ENCODE measurements at places on chromosomes 2 and 18. TPM values are rescaled to one million over a fixed set of nuclear protein-coding genes. Genes with fewer than 3 reads are reported as not detected.

MRO gene
- total RNA-seq = 0.23 TPM

CFC1 gene
- 1.2 TPM for total RNA-seq

DNAJC5G gene
- total RNA-seq = not detected

RAB6C gene
- total RNA-seq = 1.4 TPM

RNU2-63P gene
- 6.9 TPM for total RNA-seq

DPP4 gene
- 0.59 TPM for total RNA-seq

ADCYAP1 gene
- total RNA-seq = 18.5 TPM

MC4R gene
- not detected for total RNA-seq

AP1S3 gene
- 0.80 TPM for total RNA-seq

MYO1B gene
- total RNA-seq = 81.0 TPM

- H3K36me3 ChIP-seq = no peaks in the 10 kb centered on the region
- H3K27me3 ChIP-seq = peaks cover 5% of the 10 kb centered on the region
- peak overlapping the region; percentile 43 for H3K27ac ChIP-seq
- no peak overlapping the region for H3K4me3 ChIP-seq
- DNase-seq = no peak
Measured at GRCh38 chr2:207244971-207245925, 79.5 kb upstream of the KLF7 start.

DNA sequence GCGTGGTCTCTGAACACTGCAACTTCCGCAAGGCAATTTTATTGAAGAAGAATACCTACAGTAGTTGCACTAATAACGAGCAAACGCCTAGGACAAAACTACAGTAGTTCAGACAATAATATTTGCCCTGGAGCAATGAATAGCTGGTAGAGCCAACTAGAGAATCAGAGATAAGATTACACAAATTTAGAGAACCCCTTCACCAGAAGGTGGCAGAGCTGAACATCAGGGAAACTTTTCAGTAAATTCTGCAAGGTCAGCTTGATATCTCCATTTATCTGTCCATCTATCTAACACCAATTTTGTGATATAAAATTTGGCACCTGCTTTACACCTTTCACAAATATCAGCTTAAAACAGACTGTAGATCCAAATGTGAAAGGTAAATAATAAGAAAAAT, 43.8 kb downstream of the CDH19 start:
- H3K4me1 ChIP-seq = no peaks in the 10 kb centered on the region
- no peak overlapping the region for H3K27ac ChIP-seq
- DNase-seq = peak; percentile 34
- no peak overlapping the region for H3K4me3 ChIP-seq

DNA sequence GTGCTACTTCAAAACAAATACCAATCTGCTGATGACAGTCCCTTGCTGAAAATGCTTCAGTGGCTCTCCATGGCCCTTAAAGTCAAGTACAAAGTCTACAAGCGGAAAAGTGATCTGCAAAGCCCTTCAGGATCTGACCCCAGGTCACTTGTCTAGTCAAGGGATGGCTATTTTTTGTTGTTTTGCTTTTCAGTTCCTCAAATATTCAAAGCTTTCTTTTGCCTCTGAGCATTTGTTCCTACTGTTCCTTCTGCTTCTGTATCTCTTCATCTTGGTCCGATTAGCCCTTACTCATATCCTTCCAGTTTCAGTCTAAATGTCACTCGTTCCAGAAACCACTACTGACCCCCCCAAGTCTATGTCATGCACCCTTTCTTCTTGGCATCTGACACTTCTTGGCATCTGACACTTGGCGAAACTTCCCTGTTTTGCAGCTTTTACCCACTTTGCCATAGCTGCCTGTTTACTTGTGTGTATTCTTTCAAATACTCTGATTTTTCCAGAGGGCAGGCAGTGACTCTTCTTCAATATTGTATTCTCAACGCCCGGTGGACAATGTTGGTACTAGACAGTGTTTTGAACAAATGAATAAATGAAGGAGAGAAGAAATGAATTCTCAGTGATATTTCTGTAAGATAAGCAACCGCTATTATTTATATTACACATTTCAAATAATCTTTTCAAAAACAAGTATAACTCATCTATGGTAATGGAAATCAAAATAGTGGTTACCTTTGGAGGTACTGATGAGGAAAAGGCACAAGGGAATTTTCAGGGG, 175.9 kb upstream of the FN1 start:
- no peak for DNase-seq
- H3K36me3 ChIP-seq = no peaks in the 10 kb centered on the region
- no peak overlapping the region for H3K27ac ChIP-seq
- peaks cover 49% of the 10 kb centered on the region for H3K4me1 ChIP-seq

DNA sequence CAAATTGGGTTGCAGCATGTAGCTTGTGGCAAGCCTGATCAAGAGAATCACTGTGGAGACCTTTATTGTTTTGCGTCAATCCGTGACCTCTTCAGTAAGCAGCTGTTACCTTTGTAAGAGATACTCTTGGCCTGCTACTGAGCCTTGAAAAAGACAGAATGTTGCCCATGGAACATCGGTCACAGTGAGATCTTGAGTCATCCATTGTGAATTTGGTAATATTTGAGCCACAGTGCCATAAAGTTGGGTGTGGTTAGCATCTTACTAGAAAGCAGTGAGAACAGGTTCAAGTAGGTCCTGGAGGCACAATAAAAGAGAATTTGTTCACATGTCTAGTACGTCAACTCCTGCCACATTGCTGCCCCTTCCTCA, 12.7 kb upstream of the EFR3B start:
- H3K36me3 ChIP-seq = no peaks in the 10 kb centered on the region
- no peak overlapping the region for H3K27ac ChIP-seq
- no peak for DNase-seq
- H3K4me1 ChIP-seq = peaks cover 27% of the 10 kb centered on the region
- H3K4me3 ChIP-seq = no peak overlapping the region
- peaks cover 2% of the 10 kb centered on the region for H3K27me3 ChIP-seq

- no peak overlapping the region for H3K27ac ChIP-seq
- H3K4me3 ChIP-seq = no peak overlapping the region
- no peaks in the 10 kb centered on the region for H3K36me3 ChIP-seq
- DNase-seq = no peak
- peaks cover 4% of the 10 kb centered on the region for H3K27me3 ChIP-seq
Measured at GRCh38 chr2:215862351-215862771, 151.0 kb downstream of the MREG start.

GRCh38 chr18:43888598-43888997, 611.3 kb upstream of the SYT4 start:
- H3K4me1 ChIP-seq = no peaks in the 10 kb centered on the region
- H3K4me3 ChIP-seq = no peak overlapping the region
- no peaks in the 10 kb centered on the region for H3K36me3 ChIP-seq
- DNase-seq = no peak
- H3K27ac ChIP-seq = no peak overlapping the region

GRCh38 chr2:113219889-113220641, 46.3 kb downstream of the PSD4 start:
- no peak for DNase-seq
- peaks cover 25% of the 10 kb centered on the region for H3K4me1 ChIP-seq
- no peaks in the 10 kb centered on the region for H3K36me3 ChIP-seq
- no peak overlapping the region for H3K4me3 ChIP-seq

GRCh38 chr2:238987352-238987981, 139.6 kb downstream of the TWIST2 start:
- H3K27me3 ChIP-seq = no peaks in the 10 kb centered on the region
- H3K36me3 ChIP-seq = no peaks in the 10 kb centered on the region
- H3K4me1 ChIP-seq = no peaks in the 10 kb centered on the region
- H3K4me3 ChIP-seq = no peak overlapping the region
- DNase-seq = no peak
- no peak overlapping the region for H3K27ac ChIP-seq

DNA sequence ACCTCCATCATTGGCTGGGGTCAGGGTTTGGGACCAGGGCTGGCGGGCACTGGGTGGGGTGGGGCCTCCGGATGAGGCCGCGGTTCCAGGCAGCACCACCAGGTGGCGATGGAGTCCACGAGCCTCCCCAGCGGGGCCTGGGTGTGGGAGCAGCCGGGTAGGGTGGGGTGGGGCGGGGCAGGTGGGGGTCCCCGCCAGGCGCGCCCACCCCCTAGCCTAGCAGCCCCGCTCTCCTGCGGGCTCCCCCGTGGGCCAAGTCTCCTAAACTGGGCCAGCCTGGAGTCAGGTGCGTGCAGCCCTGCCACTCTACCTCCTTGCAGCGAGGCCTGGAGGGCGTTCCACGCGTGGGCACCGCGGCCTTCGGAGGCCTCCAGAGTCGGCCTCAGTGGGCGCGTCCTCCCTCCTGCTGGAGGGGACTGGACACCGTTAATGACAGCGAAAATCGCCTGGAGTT, 187.5 kb downstream of the TWIST2 start:
- no peaks in the 10 kb centered on the region for H3K4me1 ChIP-seq
- no peak overlapping the region for H3K4me3 ChIP-seq
- no peaks in the 10 kb centered on the region for H3K36me3 ChIP-seq
- H3K27me3 ChIP-seq = peaks cover 4% of the 10 kb centered on the region

DNA sequence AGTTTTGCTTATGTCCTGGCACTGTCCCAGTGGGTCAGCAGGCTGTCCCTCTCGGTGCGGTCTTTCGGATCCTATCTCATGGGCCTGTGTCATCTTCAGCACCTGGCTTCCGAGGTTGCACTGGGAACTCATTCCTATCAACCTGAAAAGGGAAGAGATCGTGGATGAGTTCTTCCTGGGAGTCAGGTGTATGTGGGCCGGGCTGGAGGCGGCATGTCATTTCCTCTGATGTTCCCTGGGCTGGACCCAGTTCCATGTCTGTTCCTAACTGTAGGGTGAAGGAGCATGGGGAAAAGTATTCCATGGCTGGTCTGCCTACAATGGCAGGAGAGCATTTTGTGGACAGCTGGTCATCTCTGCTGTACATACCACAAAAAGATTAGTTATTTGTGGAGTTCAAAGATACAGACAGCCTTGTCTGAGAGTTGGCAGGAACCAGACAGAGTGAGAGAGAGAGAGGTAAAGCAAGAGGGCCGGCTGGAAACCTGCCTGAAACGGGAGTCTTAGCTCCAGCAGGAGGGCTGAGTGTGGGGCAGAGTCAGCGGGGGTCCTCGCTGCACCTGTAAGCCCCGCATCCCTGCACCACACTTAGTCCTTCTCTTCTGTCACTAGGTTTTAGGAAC, 25.2 kb downstream of the FAM228A start:
- H3K4me1 ChIP-seq = no peaks in the 10 kb centered on the region
- H3K27ac ChIP-seq = no peak overlapping the region
- DNase-seq = no peak
- peaks cover 35% of the 10 kb centered on the region for H3K36me3 ChIP-seq
- H3K27me3 ChIP-seq = no peaks in the 10 kb centered on the region

DNA sequence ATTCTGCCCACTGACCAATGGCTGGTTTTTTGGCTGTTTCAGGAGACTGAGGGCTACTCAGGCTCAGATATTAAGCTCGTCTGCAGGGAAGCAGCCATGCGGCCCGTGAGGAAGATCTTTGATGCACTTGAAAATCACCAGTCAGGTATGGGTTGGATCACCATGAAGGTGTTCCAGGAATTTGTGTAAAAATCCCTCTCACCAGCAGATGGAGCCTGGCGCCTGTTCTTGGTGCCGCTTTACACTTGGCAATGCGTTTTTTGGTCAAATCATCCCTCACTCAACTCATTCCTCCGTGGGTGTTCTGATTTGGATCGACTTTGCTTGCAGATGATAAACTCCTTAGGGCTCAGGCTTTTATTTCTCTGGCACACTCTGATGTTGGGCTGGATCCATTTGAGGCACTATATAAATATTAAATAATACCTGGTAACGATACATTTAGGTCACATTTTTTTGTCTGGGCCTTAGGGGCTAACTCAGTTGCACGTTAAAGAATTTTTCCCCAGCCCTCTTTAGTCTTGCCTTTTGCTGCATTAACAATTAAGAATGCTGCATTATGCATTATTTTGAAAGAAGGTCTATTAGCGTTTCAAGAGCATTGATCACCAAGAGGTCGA, 50.0 kb downstream of the HDHD2 start:
- H3K36me3 ChIP-seq = no peaks in the 10 kb centered on the region
- peaks cover 18% of the 10 kb centered on the region for H3K4me1 ChIP-seq
- no peaks in the 10 kb centered on the region for H3K27me3 ChIP-seq

- H3K36me3 ChIP-seq = peaks cover 21% of the 10 kb centered on the region
- no peaks in the 10 kb centered on the region for H3K27me3 ChIP-seq
- no peak overlapping the region for H3K27ac ChIP-seq
- DNase-seq = no peak
Measured at GRCh38 chr2:8861797-8862196, 24.4 kb upstream of the KIDINS220 start.

GRCh38 chr18:74248595-74248994, 43.2 kb downstream of the CYB5A start:
- no peak for DNase-seq
- peaks cover 20% of the 10 kb centered on the region for H3K36me3 ChIP-seq
- H3K4me3 ChIP-seq = no peak overlapping the region
- peaks cover 27% of the 10 kb centered on the region for H3K4me1 ChIP-seq
- no peak overlapping the region for H3K27ac ChIP-seq

GRCh38 chr2:79901161-79901560, 388.3 kb downstream of the CTNNA2 start:
- no peak for DNase-seq
- H3K4me3 ChIP-seq = no peak overlapping the region
- H3K27me3 ChIP-seq = peaks cover 3% of the 10 kb centered on the region
- no peak overlapping the region for H3K27ac ChIP-seq
- no peaks in the 10 kb centered on the region for H3K4me1 ChIP-seq
- no peaks in the 10 kb centered on the region for H3K36me3 ChIP-seq

GRCh38 chr2:185628985-185629384, 109.6 kb upstream of the FSIP2 start:
- no peak overlapping the region for H3K4me3 ChIP-seq
- H3K4me1 ChIP-seq = no peaks in the 10 kb centered on the region
- peak; percentile 38 for DNase-seq
- H3K27ac ChIP-seq = no peak overlapping the region
- no peaks in the 10 kb centered on the region for H3K27me3 ChIP-seq

DNA sequence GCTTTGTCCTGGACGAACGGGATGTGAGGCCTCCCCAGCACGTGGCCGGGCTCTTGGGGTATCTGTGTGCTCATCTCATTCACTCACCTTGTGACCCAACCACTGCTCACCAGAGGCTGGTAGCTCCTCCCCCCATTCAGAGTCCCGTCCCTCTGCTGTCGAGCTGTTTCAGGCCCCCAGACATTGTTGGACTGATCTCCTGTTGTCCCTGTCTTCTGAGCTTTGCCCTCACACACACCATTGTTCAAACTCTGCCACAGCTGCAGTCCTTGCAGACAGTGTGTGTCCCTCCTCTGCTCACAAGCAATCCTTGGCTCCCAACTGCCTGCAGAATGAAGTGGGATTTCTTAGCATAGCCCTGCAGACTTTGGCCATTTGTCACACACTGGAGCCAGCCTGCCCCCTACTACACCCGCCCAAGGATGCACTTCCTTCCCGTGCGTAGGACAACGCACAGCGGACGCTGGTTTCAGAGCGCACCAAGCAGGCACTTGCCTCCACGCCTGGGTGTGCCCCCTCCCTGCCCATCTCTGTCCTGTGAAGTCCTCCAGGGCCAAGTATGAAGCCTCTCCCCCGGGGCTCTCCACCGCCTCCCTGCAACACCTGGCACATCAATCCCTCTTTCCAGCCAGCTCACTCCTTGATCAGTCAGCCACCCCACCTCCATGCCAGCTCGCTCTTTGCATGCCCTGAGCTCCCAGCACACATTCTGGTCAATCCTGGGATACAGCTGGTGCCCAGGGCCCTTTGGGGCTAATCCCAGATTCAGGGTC, 16.5 kb upstream of the PRLH start:
- H3K4me3 ChIP-seq = no peak overlapping the region
- H3K27ac ChIP-seq = peak overlapping the region; percentile 8
- peaks cover 3% of the 10 kb centered on the region for H3K36me3 ChIP-seq
